NAMALWA (cell line): ENCODE measurements at places on chromosomes 11 and 22.

DNA sequence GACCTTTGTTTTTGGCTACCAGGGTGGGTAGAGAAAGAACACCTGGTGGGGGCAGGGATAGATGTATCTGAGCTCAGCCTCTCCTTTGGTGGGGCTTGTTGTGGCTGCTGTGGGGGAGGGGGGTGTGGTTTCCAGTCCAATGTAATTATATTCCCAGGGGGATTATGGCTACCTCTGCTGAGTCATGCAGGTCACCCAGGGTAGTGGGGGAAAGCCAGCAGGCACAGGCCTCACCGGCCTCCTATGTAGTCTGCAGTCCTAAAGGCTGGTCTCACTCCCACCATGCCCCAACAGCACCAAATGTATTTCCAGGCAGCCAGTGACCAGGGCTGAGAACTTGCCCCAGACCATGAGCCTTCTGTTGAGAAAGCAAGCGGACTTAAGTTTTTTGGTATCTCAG lies 119.6 kb downstream of the DYNC2H1 start:
- no peak for DNase-seq

GRCh38 chr11:129861702-129862522 lies 33.5 kb downstream of the NFRKB start:
- no peak for DNase-seq

DNA sequence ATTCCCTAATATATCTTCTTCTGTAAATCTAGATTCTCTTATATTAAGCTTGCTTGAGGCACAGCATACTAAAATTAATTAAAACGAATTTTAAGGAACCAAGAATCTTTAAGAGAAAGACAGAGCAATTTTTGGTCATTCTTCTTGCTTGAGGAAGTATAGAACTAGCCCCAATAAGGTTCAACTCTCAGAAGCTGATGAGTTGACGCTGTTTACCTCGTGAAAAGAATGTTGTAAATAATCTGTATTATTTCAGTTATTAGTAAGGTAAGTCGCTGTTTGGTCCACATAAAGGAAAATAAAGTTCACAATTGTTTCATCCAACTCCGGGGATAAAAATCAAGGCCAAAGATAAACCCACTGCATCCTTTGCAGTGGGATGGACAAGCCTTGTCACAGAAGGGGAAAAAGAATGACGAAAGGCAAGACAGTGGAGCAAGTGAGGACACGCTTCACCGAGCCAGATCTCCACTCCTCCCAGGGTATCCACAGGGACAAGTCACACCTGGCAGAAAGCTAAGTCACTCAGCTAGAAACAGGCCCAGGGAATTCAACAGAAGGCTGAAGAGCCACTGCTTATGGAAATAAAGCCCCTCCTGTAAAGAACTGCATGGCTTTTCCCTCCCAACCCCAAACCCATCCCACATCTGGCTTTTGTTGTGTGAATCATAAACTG lies 752 bp downstream of the POU2AF1 start:
- DNase-seq, result peak; percentile 60

DNA sequence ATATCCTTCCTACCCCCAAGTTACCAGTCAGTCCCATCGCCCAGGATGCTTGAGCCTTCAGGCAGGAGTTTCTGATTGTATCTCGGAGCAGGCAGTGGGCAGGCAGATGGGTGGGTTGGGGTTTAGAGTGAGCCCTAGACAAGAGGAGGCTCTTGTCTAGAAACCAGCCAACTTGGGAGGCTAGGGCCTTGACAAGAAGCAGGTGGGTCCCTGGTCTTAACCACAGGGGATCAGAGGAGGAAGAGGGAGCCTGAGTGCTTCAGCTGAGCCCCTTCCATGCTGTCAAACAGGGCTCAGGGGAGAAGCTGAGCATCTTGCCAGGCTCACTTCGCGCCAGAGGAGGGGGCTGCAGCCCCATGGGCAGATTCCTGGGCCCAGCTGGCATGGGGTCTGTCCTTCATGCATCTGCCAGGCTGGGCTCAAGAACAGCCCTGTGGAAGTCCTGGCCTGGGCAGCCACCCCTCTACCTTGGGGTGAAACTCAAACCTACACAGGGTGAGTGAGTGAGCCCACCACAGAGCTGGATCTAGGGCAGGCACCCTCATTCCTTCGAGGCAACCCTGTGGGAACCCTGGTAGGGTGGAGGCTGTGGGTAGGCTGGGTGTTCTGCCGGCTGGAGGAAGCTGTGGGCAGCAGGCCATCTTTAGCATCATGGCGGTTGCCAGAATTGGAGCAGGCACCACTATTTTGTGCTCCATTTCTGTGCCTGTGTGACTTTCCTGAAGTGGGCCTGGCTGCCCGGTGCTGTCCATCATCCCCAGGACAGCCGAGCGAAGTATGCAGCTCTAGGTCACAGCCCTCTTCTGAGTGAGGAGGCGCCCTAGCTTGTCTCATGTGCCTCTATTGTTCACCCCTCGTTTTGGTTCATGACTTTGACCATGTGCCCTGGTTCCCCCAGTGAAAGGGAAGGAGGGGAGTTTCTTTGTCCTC lies 108.1 kb downstream of the MORC2 start:
- no peak for DNase-seq

DNA sequence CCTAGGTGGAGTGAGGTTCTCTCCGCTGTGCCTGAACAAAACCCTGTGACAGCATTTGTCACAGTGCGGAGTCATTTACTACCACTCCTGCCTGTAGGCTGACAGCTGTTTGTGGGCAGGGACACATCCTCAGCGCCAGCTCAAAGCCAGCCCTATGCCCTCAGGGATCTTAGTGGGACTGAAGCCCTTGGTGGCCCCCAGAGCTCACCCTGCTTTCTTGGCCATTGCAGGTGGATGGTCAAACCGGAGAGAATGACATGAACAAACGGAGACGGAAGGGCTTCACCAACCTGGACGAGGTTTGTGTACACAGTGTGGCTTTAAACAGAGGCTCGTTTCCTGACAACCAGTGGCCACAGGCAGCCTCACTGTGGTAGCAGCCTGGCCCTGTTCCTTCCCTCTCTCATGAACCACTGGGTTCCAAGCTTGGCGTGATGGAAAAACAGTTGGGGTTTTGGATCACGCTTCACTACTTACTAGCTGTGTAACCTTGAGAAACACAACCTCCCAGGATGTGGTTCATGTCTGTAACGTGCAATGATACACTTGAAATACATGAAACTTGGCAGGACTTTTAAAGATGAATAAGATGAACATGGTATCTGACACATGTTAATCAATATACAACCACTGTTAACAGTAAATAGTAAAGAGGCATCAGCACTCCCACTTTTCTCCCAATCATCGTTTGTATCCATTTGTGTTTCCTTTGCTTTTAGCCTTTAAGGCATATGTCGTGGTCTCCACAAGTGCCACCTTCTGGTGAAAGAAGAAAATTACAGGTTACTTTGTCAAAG lies 125.8 kb downstream of the MICAL2 start:
- DNase-seq, result peak; percentile 70

DNA sequence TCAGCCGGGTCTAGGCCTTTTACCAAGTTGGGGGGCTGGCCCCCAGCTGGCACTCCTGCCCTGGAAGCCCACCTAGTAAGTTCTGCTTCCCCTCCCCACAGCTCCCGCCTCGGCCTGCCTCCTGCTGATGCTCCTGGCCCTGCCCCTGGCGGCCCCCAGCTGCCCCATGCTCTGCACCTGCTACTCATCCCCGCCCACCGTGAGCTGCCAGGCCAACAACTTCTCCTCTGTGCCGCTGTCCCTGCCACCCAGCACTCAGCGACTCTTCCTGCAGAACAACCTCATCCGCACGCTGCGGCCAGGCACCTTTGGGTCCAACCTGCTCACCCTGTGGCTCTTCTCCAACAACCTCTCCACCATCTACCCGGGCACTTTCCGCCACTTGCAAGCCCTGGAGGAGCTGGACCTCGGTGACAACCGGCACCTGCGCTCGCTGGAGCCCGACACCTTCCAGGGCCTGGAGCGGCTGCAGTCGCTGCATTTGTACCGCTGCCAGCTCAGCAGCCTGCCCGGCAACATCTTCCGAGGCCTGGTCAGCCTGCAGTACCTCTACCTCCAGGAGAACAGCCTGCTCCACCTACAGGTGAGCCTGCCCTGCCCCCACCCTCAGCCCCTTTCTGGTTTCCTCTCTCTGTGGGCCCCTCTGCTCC lies 7.3 kb downstream of the RTN4RL2 start:
- DNase-seq, result no peak
